Stimulated activated CD4-positive, alpha-beta T cell treated with anti-CD3 and anti-CD28 coated beads, Interleukin-15, amount 100 ng/mL, for 1 hour (primary cell): ENCODE measurements at places on chromosomes 6 and 20.

DNA sequence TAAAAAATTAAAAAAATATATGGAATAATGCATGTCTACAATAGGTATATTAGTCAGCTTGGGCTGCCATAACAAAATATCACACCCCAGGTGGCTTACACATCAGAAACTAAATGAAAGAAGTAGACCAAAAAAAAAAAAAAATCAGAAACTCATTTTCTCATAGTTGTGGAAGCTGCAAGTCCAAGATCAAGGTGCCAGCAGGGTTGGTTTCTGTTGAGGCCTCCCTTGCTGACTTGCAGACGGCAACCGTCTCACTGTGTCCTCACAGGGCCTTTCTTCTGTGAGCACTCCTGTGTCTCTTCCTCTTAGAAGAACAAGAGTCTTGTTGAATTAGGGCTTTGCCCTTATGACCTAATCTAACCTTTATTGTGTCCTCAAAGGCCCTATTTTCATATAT lies 11.4 kb upstream of the GDAP1L1 start:
- no peak for DNase-seq

DNA sequence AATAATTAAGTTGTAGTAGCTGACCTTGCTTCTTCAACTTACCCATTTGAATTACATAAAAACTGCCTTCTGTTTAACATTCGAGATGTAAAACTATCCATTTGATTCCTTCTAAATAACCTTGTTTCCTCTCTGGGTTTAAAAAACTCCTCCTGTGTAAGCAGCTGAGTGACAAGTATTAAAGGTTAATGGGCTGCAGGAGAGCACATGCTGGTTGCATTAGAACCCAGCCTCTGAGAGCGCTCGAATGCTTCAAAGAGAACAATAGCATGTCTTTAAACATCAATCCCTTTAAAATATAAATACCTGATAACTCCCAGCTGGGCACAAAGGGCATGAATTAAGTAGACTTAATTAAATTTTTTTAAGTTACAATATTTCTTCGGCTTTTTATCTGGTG lies 215.8 kb downstream of the EYA4 start:
- no peak for DNase-seq

GRCh38 chr20:54385746-54386145 lies 89.6 kb upstream of the DOK5 start:
- no peak for DNase-seq

DNA sequence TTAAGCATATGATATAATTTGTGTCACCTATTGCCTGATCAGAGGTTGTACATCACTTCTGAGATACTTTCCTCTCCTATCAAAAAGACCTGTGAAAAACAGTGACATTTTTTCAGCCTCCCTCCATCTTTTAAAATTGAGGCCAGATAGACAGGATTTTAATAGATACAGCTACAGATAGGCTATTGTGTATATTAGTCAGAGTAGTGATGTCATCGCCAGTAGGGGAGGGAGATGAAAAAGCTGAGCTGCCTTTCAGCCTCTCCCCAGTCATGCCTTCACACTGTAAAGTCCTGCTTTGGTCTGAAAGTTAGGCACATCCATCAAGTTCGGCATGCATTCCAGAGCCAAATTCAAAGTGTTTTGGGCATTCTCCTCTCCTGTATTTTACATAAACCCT lies 7.9 kb upstream of the PABPC1L start:
- no peak for DNase-seq

DNA sequence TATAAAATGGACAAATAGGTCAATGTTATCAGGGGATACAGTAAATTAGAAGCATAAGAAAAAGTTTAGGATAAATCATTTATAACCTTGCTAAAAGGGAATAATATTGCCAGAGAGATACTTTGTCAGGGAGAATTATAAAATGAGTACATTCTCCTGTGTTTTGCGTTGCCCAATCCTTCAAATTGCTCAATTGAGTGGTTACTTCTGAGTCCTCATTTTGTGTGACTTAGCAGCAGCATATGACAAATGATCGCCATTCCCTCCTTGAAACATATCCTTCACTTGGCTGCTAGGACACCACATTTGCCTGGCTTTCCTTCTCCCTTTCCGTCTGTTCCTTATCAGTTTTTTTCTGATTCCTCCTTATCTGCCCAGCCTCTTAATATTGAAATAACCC lies 106.7 kb upstream of the FLRT3 start:
- DNase-seq, result no peak
